ENCODE measurements at places on chromosomes 4 and X. TPM values are rescaled to one million over a fixed set of nuclear protein-coding genes. Genes with fewer than 3 reads are reported as not detected.

PROM1 gene
- under 0.01 TPM for total RNA-seq

MAGEA9B gene
- total RNA-seq: not detected

SATL1 gene
- total RNA-seq: not detected

TBCK gene
- total RNA-seq: 16.0 TPM

MGAT4D gene
- not detected for total RNA-seq

TLR10 gene
- not detected for total RNA-seq

SERPINA7 gene
- total RNA-seq: not detected

CSAG3 gene
- not detected for total RNA-seq

ARR3 gene
- total RNA-seq: not detected

CXorf49B gene
- not detected for total RNA-seq

MAGEA1 gene
- total RNA-seq: not detected

NAA11 gene
- not detected for total RNA-seq

NEK1 gene
- 5.3 TPM for total RNA-seq

MBNL3 gene
- 8.0 TPM for total RNA-seq

USP51 gene
- total RNA-seq: 0.09 TPM

MSX1 gene
- total RNA-seq: 0.14 TPM

IL1RAPL1 gene
- not detected for total RNA-seq

VCX3B gene
- not detected for total RNA-seq

GPR50 gene
- total RNA-seq: not detected

REELD1 gene
- not detected for total RNA-seq

ZNF518B gene
- 18.3 TPM for total RNA-seq

COMMD8 gene
- total RNA-seq: 30.4 TPM
